ENCODE measurements at places on chromosomes 11 and 22.
A peak's percentile ranks its signal among the peaks of the same experiment; 100 is the strongest.

- no peak for DNase-seq
These were observed 3.0 kb downstream of the CTNND1 start for GRCh38 chr11:57764566-57764965.

DNA sequence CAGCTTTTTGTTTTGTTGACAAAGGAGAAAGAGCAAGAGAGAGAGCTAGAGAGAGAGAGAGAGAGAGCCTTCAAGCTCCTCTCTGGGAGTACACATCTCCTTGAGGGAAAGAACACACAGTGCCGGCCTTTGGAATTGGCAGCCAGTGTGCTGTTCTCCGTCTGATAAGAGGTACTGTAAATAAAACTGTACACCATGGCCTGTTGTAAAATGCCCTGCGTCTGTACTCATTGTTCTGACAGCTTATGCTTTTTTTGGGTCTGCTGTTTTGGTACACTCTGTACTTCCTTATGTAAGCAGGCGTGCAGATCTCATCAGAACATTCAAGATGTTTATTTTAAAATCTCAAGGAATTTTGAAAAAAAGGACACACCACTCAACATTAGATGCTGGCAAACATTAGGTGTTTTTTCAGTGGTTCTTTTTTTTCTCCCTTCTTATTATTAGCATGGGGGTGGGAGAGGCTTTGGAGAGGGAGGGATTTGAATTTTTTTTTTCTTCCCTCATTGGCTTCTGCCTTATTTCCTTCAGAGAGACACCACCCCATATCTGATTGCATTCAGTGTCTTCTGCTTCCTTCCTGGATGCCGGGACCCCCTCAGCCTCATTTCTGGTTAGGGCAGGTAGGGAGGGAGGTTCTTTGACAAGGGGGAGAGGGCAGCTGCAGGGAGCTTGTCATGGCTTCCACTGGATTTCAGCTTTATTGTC, 116.8 kb upstream of the NNMT start:
- no peak for DNase-seq

- no peak for DNase-seq
These were observed 14.0 kb upstream of the NRIP3 start for GRCh38 chr11:9017773-9018172.

DNA sequence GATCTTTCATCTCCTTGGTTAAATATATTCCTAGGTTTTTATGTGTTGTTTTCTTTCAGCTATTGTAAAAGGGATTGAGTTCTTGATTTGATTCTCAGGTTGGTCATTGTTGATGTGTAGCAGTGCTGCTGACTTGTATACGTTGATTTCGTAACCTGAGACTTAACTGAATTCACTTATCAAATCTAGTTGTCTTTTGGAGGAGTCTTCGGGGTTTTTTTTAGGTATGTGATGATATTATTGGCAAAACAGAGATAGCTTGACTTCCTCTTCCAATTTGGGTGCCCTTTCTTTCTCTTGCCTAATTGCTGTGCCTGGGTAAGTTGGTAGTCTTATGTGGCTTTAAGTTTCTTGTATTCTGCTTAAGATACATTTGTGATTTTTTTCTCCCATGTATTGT, 52.8 kb downstream of the CBL start:
- no peak for DNase-seq

- DNase-seq, result no peak
These were observed 101.5 kb downstream of the PLEKHA7 start for GRCh38 chr11:16912692-16913111.

DNA sequence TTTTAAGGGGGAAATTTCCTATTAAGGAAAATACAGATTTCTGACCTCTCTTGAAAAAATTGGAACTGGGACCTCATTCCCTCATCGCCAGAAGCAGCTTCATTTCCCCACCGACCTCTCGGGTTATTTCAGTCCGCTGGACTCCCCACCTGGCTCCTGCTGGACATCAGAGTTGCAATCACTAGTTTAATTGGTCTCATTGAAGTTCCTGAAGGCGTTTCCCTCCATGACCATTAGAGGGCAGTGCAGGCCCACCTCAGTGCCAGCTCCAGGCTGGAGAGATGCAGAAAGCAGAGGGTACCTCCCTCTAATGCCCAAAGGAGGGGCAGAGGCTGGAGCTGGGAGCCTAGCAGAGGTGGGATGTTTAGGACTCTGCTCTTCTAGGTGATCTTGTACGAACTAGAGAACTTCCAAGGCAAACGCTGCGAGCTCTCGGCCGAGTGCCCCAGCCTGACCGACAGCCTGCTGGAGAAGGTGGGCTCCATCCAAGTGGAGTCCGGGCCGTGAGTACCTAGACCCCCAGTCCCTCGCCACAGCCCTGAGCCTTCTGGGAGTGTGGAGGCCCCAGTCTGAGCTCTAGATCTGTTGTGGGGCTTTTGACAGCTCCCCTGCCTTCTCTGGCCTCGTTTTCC, 2.7 kb downstream of the CRYBB3 start:
- peak; percentile 57 for DNase-seq

DNA sequence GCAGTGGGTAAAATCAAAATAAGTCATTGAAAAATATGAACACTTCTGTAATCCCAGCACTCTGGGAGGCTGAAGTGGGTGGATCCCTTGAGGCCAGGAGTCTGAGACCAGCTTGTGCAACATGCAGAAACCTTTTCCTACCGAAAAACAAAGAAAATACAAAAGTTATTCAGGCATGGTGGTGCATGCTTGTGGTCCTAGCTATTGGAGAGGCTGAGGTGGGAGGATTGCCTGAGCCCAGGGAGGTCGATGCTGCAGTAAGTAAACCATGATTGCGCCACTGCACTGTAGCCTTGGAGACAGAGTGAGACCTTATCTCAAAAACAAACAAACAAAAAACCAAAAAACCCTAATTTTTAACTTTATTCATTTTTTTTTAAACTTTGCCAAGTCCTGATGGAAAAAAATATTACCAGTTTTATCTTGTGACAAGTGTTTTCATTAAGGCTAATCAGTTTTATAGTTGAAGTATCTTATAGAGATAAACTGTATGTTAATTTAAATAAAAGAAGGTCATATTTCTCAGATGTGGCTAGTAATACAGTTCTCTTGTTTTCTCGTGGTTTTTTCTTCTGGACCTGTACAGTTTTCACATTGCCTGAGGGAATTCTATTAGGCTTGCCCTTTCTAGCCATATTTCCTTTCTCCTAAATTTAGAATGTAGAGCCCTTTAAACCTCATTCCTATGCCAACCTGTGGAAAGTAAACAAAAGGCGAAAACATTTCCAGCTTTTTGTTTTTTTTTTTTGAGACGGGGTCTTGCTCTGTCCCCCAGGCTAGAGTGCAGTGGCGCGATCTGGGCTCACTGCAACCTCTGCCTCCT, 9.4 kb downstream of the HIPK3 start:
- no peak for DNase-seq

- no peak for DNase-seq
These were observed 385.7 kb downstream of the AASDHPPT start for GRCh38 chr11:106463154-106463553.

- DNase-seq, result no peak
These were observed 5.2 kb downstream of the DGAT2 start for GRCh38 chr11:75773595-75774353.

- no peak for DNase-seq
These were observed 63.1 kb upstream of the YWHAH start for GRCh38 chr22:31881200-31881599.

- DNase-seq, result no peak
These were observed 29.4 kb upstream of the SLN start for GRCh38 chr11:107741044-107741823.

DNA sequence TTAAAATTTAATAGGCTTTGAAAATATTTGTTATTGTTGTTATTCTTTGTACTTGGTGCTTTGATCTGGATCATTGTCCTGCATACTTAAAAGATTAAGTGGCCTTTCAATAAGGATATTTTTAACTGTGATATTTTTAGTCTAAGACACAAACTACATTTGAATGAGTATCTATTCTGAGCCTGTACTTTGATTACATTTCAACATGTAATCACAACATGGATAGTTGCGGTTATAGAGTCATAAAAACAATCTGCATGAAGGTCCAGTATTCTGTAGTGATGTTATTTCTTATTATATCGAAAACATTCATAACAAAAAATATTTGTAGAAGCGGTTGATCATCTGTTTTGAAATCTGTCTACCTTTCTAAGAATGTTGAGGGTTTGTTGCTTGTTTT, 58.6 kb downstream of the HIPK3 start:
- no peak for DNase-seq

DNA sequence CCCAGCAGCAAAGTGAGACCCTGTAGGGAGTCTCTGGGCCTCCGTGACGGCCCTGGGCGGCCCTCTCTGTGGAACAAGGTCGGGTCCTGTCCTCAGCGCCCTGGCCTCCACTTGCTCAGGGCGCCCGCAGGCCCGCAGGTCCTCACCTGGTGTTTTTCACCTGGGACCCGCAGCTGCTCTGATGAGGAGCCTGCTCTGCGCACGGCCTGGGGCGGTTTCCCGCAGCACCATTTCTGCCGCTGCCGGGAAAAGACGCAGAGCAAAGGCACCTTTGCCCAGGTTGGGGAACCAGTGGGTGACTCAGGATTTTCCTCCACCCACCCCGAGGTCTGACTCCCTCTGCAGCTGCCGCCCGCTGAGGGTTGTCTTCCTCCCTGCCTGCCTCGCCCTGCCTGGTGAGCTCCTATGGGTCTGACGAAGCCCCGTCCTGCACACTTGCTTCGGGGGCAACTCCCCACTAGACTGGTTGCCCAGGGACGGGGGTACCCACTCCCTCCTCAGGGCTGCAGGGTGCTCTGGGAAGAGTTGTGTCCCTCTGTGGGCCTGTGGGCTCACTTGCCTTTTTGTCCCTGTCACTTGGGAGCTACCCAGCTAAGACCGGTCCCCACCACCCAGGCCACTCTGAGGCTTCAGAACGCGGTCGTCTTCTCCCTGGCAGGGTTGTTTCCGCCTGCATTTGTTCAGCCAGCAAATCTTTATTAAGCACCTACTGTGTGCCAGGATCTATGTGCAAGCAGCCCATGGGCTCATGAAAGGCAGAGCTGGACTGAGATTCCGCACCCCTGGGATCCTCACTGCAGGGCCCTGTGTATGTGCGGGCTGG, 89.5 kb downstream of the KCNQ1 start:
- peak; percentile 8 for DNase-seq

- no peak for DNase-seq
These were observed at the start of gene NLRP6 for GRCh38 chr11:278001-278951. Gene NLRP6 (plus strand): TSS chr11:278407. CDS start chr11:278570, 163 bp downstream.

- peak; percentile 72 for DNase-seq
These were observed 55.3 kb upstream of the CCDC188 start for GRCh38 chr22:20205964-20206708.

DNA sequence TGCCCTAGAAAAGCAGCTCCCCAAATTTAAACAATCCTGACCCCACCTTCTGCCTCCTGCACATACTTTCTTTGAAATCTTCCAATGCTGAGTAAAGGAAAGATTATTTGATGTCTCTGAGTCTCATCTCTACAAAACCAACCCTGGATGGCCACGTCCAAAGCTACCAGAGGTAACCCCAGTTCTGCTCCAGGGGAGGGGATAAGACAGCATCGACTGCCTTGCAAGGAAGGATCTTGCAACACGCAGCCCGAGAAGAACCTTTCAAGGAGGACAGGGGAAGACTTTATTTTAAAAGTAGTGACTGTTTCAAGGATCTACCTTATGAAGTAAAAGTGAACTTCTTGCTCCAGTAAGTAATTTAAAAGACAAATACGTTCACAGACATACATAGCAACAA, 66.5 kb upstream of the TMEM45B start:
- no peak for DNase-seq

- DNase-seq, result no peak
These were observed 10.1 kb downstream of the STIM1 start for GRCh38 chr11:3865388-3866193.

GRCh38 chr11:42957831-42958230, 354.0 kb upstream of the API5 start:
- no peak for DNase-seq

DNA sequence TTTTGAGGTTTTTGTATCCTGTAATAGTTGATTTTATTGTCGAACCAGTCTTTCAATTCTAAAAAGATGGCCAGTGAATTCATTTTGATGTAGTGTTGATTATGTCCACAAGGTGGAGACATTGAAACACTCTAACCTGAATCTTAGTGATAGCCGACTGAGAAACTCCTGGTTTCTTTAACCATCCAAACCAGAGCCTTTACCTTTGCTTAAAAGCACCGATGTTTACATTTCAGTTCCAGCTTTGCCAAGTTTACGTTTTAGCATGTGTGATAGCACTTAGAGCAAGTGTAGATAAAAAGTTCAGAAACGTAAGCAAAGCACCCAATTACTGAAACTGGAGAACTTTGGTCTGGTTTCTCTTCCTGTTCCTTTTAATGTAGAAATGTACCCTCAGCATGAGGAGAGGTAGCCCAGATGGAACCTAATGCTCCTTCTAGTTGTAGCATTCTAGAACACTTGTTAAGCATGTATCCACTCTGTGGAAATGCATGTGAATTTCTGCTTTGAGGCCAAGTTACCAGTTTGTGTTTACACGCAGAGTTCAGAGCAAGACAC, 208.6 kb downstream of the DBX1 start:
- no peak for DNase-seq

DNA sequence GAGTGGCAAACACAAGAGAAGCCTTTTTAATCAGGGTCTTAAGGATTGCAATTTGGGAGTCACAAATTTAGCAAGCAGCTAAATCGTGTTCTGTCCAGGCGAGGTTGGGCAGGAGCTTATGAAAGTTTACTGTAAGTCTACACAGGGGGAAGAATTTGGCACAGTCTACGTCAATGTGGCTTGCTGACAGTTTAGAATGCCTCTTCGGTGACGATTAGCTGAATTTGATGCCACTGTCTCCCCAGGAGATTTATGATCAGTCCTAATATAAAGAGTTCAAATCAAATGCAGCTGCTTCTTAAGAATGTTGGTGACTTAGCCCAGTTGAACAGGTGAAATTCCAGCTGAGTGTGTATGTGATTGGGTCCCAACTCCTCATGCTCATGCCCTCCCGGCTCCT, 114.1 kb upstream of the CLPB start:
- DNase-seq, result no peak

GRCh38 chr22:43990044-43990443, 34.1 kb upstream of the PARVB start:
- DNase-seq, result no peak

DNA sequence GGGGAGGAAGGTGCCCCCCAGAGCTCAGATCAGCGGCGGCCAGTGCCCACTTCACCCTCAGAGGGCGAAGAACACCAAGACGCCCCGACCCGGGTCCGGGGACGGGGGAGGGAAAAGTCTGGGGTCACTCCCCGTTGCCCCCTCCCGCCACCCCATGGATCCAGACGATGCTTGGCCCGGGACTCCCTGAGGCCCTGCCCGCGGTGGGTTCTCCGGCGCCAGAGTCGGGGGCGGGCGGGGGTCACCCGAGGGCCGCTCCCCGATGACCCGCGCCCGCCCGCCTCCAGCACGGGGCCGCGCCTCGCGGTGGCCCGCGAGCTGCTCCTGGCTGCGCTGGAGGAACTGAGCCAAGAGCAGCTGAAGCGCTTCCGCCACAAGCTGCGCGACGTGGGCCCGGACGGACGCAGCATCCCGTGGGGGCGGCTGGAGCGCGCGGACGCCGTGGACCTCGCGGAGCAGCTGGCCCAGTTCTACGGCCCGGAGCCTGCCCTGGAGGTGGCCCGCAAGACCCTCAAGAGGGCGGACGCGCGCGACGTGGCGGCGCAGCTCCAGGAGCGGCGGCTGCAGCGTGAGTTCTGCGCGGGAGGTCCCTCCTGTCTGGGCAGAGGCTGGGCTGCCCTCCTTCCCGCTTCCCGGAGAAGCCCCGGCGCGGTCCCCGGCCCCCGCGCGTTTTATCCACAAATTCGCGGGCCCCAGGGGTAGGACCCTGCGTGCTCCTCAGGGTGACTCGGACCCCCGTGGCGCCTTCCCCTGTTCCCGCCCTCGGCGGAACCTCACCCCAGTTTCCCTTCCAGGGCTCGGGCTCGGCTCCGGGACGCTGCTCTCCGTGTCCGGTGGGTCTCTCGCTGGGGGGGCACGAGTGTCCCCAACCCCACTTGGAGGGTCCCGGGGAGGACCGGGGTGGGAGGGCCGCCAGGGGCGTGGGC, 1.1 kb downstream of the NLRP6 start:
- no peak for DNase-seq

Measured in activated naive CD4-positive, alpha-beta T cell treated with anti-CD3 and anti-CD28 coated beads, Interleukin-2, amount 50 U/mL, for 16 hours (primary cell).